ENCODE measurements at places on chromosomes 16 and 17.
A peak's percentile ranks its signal among the peaks of the same experiment; 100 is the strongest.

- no peak for DNase-seq
These were observed 7.1 kb downstream of the UTS2R start for GRCh38 chr17:82378741-82379021.

DNA sequence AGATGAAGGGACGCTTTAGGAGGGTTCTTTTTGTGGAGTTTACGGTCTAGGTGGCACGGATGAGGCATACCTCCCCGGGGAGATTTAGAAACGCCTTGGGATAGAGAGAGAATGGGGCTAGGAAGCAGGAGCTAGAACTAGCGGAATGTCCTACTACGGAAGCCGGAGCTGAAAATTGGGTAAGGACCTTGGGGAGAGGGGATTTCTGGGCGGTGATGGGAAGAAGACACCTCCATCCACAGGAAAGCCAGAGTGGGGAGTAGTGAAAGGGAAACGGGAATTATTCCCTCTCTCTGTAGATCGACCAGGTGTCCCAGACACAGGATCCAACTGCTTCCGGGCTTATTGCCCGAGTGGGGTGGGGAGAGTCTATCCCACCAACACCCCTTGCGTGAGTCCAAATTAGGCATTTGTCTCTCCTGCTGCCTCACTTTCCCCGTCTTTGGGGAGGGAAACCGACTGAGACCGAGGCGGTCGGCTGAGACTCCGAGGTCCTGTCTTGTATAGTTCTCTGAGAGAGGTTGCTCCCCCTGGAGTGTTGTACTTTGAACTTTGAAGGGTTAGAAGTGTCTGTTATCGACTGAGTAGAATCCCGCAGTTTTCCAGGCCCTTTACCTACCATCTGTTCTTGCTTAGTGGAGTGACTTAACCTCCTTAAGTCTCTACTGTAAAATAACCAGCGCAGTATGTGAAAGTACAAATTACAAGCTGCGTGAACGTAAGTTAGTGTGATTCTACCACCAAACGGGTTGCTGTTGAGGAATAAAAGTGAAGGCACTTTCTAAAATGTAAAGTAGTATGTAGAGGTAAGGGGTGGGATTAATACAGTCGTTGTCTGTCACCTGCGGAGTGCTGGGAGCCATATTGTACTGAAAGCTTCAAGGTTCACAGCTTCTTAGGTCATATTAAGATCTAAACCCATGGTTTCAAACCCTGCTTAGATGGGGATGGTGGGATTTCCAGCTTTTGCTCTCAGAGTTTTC, 1.0 kb downstream of the RSPRY1 start:
- DNase-seq = peak; percentile 42

DNA sequence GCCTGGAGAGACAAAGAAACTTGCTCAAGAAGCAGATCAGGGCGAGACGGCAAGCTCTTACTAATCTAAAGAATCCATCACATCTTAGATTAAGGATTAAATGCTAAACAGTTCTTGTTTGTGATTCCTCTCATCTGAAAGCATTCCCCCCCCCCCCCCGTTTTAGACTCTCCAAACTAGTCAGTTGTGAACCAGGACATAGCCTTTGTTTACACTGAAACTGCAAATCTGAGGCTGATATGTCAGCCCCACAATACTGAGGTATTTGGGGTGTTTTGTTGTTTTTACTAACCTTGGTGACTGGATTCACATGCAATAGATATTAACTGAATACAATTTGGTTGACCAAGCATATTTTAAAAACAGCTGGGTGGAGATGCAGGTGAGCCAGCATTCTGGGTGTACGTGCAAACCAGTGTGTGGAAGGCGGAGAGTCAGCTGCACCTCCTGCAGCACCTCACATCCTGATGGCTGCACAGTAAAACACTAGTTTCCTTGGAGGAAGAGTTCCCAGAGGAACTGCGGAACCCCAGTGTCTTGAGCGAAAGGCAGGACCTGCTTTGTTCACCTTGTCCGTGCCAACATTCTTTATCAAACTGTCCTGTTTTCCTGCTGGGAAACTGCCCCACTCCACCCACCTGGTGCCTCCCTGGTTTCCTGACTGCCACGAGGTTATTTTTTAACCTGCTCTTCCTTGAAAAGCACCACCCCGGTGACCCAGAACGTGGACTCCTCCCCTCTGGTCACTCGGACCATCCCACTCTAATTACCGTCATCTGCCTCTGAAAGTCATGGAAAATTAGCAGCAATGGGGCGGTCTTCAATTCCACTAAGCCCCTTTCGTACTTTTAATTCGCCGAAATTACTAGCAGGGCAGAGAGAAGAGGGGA, 1.2 kb upstream of the YPEL2 start:
- DNase-seq = no peak

DNA sequence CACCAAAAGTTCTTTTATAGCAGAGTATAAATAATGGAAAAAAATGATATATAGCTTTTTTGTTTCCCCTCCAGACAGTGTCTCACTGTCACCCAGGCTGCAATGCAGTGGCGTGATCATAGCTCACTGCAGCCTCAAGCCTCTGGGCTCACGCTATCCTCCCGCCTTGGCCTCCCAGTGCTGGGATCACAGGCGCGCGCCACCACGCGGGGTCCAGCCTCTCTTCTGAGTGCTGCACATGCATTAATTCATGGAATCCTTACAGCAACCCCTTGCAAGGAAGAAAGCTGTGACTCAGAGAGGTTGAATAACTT, 18.0 kb upstream of the ZNF629 start:
- DNase-seq = no peak

- peak; percentile 65 for DNase-seq
These were observed 6.8 kb downstream of the KIFC3 start for GRCh38 chr16:57795431-57795878.

DNA sequence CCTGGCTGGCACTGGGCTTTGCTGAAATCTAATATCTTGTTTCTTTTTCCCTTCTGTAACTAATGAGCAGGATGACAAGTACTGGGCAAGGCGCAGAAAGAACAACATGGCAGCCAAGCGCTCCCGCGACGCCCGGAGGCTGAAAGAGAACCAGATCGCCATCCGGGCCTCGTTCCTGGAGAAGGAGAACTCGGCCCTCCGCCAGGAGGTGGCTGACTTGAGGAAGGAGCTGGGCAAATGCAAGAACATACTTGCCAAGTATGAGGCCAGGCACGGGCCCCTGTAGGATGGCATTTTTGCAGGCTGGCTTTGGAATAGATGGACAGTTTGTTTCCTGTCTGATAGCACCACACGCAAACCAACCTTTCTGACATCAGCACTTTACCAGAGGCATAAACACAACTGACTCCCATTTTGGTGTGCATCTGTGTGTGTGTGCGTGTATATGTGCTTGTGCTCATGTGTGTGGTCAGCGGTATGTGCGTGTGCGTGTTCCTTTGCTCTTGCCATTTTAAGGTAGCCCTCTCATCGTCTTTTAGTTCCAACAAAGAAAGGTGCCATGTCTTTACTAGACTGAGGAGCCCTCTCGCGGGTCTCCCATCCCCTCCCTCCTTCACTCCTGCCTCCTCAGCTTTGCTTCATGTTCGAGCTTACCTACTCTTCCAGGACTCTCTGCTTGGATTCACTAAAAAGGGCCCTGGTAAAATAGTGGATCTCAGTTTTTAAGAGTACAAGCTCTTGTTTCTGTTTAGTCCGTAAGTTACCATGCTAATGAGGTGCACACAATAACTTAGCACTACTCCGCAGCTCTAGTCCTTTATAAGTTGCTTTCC, 56.0 kb downstream of the HLF start:
- no peak for DNase-seq

- DNase-seq = no peak
These were observed 54.8 kb downstream of the CRISPLD2 start for GRCh38 chr16:84874553-84874952.

- no peak for DNase-seq
These were observed 60.5 kb downstream of the TMEM132E start for GRCh38 chr17:34639706-34640425.

- no peak for DNase-seq
These were observed 10.7 kb downstream of the GNAO1 start for GRCh38 chr16:56202036-56202435.

GRCh38 chr17:48747445-48748363, 19.2 kb upstream of the HOXB13 start:
- DNase-seq = no peak

- DNase-seq = no peak
These were observed 258.6 kb downstream of the IRX3 start for GRCh38 chr16:54027995-54028394.

DNA sequence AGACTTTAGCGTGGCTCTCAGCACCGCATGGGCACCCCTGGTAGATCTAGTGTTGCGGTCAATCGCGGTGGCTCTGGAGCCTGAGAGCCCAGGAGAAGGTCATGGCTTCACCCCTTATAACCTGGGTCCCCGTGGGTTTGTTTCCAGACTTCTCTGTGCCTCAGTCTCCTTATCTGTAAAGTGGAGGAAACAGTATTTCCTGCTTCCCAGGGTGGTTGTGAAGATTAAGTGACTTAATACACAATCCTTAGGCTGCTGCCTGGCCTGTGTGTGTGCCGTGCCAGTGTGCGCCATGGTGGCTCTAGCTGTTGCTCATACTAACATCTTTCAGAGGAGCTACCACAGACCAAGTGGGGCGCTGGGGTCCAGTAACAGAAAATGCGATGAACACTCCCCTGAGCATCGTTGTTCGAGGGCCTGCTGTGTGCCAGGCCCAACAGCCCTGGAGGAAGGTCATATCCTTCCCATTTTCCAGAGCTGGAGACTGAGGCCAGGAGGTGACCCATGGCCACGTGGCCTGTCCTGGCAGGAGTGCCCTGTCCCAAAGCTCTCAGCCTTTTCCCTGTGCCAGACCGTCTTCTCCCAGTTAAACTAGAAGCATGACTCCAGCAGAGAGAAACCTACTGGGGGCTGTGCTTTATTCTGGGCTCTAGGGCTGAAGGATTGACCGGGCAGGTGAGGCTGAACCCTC, 70.1 kb downstream of the CMIP start:
- no peak for DNase-seq

- no peak for DNase-seq
These were observed 4.7 kb downstream of the NATD1 start for GRCh38 chr17:21248500-21248899.

GRCh38 chr16:47236716-47237115, 93.0 kb upstream of the NETO2 start:
- no peak for DNase-seq

DNA sequence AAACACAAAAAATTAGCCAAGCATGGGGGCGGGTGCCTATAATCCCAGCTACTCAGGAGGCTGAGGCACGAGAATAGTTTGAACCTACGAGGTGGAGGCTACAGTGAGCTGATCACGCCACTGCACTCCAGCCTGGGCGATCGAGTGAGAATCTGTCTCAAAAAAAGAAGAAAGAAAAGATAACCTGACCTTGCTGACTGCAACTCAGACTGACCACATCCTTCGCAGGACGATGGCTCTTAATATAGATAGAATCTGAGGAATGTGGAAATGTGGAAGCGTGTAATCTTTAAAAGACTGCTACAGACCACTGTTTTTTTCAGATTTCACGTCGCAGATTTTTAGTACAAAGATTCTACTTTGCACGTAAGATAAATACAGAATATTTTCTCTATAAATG, 37.8 kb downstream of the KLHDC4 start:
- DNase-seq = no peak

DNA sequence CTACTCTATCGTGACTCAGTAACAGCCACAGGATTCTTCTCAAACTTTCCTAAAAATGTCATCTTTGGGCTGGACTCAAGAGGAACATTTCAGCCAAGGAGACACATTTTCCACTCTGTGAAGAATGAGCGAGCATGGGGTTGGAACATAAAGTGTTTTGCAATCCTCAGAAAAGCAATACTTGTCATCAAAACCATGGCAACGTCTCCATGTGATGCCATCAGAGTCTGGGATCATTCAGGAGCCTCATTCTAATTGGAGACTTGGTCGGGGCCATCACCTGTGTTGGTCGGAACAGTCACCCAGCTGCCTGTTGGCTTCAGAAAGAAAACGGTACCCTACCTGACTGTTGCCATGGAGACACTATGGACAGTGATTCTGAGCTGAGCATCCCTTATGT, 25.5 kb downstream of the MYOCD start:
- DNase-seq = no peak

DNA sequence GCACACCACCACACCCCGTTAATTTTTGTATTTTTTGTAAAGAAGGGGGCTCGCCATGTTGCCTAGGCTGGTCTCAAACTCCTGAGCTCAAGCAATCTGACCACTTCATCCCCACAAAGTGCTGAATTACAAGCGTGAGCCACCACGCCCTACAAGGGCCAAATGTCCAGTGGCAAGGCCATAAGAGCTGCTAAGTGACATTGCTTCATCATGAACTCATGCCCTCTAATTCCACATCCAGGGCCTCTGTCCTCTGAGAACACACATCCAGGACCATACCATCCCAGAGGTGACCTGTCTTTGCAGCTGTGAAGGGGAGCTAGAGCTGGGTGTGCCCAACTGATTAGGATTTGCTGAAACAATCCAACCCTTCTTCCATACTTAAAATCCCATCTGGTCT, 25.6 kb upstream of the MEIOC start:
- DNase-seq = no peak

DNA sequence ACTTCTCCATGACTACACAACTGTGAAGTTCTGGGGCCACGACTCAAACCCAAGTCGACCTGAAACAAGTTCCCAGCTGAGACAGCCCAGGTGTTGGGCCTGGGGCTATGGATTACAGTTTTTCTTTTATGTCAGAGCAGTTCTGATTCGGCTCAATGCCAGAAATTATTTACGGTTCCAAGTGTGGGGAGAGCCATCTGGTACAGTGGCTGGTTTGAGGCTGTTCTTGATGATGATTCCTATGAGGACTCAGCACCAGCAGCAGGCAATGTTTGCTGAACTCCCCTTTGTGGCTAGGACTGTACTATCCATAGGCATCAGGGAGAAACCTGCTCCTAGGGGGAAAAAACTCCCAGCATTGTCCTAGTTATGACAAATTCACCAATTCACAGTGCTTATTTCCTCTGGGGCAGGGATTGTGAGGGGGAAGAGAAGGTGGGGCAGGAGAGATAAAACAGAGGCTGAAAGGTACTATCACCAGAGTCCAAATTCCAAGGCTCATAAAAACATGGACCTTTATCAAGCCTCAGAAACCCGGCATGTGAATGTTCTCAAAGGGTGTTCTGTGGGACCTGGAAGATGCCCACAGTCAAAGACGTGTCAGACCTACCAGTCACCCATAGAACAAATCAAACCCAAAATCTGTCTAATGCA, 18.2 kb upstream of the CMTM4 start:
- DNase-seq = no peak

DNA sequence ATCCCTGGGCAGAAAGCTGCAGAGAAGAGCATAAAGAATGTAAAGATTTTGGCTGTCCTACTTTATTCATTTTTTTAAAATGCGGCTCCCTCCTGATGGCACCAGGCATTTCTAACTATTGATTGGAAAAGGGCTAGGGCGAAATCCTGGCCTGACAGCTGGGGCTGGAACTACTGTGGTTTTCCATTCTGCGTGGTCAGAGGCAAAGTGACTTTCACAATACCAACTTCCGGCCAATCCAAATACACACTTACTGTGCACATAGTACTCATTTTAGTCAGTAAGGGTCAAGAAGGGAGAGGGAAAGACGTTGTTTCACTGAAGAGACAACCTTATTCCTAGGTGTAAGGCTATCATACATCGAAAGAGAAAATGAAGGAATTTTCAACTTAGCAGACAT, 113.8 kb upstream of the PMFBP1 start:
- no peak for DNase-seq

GRCh38 chr17:31274252-31274651, 22.8 kb downstream of the OMG start:
- no peak for DNase-seq

- DNase-seq = no peak
These were observed 9.5 kb downstream of the SALL1 start for GRCh38 chr16:51141541-51141940.

- no peak for DNase-seq
These were observed 3.2 kb downstream of the TMC6 start for GRCh38 chr17:78125138-78125913.

- DNase-seq = no peak
These were observed 277.2 kb upstream of the CCL2 start for GRCh38 chr17:33977729-33978514.

All from GM10248 (cell line).